Small intestine (tissue), 16 donors: ENCODE measurements at places on chromosomes 4 and X. TPM values are rescaled to one million over a fixed set of nuclear protein-coding genes. Genes with fewer than 3 reads are reported as not detected.

Gene DAPP1
- 1.8 TPM for polyA plus RNA-seq

Gene PFKFB1
- polyA plus RNA-seq = 0.36 TPM

Gene HPGD
- polyA plus RNA-seq = 60.9 TPM

DNA sequence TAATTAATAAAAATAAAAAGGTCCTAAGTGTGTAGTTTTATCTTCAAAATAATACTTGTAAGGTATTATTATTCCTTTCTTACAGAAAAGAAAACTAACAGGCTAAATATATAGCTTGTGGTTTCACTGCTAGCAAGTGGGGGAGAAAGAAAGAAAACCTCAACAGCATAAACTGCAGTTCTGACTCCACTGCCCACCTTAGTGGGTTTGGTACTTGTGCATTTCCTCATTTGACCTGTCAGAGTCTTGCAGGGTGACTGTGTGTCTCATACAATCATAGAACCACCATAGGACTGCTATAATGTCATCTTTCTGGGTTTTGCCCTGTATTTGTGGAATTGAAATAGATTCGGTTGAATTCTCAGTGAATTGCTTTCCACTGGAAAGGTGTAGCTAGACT is 94.7 kb upstream of the PUDP start:
- no peak overlapping the region for H3K4me3 ChIP-seq
- H3K27me3 ChIP-seq = no peaks in the 10 kb centered on the region
- no peaks in the 10 kb centered on the region for H3K36me3 ChIP-seq
- no peak for DNase-seq
- H3K27ac ChIP-seq = no peak overlapping the region
- H3K4me1 ChIP-seq = no peaks in the 10 kb centered on the region

DNA sequence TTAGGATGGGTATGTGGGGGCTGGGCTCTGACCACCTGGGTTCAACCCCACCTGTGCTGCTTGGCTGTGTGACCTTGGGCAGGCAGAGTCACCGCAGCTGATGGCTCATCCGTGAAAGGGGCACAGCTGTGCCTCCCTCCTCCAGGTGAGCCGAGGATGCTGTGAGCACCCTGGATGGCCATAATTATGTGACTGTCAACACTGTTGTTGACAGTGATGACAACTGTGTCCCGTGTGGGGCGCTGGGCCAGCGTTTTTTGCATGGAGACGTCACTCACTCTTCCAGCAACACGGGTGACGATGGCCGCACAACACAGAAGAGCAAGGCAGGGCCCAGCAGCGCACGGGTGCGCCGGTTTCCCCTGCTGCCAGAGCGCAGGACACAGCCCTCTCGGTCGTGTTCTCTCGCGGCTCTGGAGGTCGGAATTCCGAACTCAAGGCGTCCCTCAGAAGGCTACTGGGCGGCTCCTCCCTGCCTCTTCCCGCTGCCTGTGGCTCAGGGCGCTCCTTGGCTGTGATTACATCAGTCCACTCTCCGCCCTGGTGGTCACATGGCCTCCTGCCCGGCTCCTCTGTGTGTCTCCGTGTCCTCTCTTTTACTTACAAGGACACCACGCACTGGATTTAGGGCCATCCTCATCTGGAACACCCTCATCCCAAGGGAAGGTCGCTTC is 1.3 kb downstream of the SH3TC1 start:
- no peaks in the 10 kb centered on the region for H3K4me1 ChIP-seq
- H3K27me3 ChIP-seq = no peaks in the 10 kb centered on the region
- peak overlapping the region; percentile 86 for H3K27ac ChIP-seq
- peak; percentile 7 for DNase-seq

- H3K36me3 ChIP-seq = no peaks in the 10 kb centered on the region
- no peak overlapping the region for H3K27ac ChIP-seq
- DNase-seq = no peak
- H3K27me3 ChIP-seq = no peaks in the 10 kb centered on the region
- no peaks in the 10 kb centered on the region for H3K4me1 ChIP-seq
Observed at GRCh38 chrX:76453737-76454406, 26.4 kb downstream of the MAGEE1 start.

GRCh38 chrX:110316351-110317060 is 1.4 kb downstream of the AMMECR1 start:
- no peak overlapping the region for H3K27ac ChIP-seq
- DNase-seq = peak; percentile 0

DNA sequence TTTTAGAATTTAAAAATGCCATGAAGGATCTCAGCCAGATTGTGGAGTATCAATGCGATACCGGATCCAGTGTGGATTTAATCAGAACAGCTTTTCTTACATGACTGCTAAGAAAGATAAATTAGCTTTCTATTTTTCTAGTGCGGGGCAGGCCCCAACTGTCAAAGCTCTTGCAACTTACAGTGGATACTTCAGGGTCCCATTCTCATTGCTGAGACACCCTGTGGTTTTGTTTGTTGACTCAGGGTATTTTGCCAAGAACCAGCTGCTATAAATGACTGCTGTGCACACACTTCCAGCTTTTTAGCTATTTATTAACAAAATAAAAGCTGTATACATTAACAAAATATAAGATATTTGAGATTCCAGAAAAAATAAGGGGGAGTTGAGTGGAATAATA is 166.4 kb downstream of the DCLK2 start:
- H3K27ac ChIP-seq = no peak overlapping the region
- no peak for DNase-seq
- H3K27me3 ChIP-seq = no peaks in the 10 kb centered on the region
- H3K36me3 ChIP-seq = no peaks in the 10 kb centered on the region
- no peaks in the 10 kb centered on the region for H3K4me1 ChIP-seq
